ENCODE measurements at places on chromosomes 2 and 18.

DNA sequence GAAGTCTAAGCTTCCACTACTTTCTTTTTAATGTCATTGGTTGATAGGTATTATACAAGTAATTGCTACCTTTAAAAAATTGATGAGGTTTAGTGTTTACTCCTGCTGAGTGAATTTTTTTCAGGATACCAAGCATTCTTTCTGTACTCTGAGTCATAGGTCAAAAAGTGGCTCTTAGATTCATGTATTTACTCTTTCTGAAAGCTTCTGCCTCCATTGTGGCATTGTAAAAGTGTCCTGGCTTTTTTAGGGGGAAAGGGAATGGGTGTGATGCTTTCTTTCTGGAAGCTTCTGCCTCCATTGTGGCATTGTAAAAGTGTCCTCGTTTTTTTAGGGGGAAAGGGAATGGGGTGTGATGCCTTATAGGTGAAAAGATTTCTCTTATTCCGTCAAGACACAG lies 286.5 kb downstream of the LPIN1 start:
- DNase-seq, result no peak

GRCh38 chr2:199207011-199207410 lies 250.7 kb downstream of the SATB2 start:
- no peak for DNase-seq

DNA sequence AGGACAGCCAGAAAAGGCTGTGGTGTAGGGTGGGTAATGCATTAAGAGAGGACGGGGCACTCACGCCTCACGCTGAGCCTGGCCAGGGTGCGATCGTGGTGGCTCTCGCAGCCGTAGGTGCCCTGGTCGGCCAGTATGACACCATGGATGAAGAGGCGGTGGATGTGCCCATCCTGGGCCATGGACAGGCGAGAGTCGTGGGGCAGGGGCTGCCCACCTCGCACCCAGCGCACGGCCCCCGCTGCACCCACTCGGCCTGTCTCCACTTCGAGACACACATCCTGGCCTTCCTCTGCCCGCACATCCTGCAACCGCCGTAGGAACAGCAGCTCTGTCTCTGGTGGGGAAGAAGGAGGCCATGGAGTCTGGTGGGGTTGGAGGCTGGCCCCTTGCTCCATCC lies 12.1 kb downstream of the TMEM198 start:
- peak; percentile 18 for DNase-seq

- peak; percentile 81 for DNase-seq
Measured at GRCh38 chr2:195533771-195534642, 123.0 kb upstream of the SLC39A10 start.

- DNase-seq, result no peak
Measured at GRCh38 chr2:9961013-9961412, 9.5 kb downstream of the GRHL1 start.

GRCh38 chr2:216298719-216299495 lies 73.4 kb downstream of the MARCHF4 start:
- DNase-seq, result no peak

DNA sequence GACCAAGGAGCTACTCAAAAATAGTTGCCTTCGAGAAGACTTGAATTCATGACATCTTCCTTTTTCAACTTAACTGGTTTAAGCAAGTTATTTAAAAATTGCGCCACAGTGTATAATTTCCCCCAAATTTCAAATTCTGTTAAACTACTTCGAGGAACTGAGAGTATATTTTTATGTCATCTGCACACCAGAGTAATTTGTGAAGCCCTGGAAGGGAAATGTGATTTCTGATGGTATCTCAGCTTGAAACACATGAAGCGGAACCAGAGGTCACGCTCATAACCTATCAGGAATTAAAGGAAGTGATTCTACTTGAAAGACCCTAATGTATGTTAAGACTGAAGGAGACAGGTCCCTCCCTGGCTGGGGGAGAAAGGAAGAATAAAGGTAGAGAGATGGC lies 33.9 kb upstream of the DARS1 start:
- DNase-seq, result no peak

DNA sequence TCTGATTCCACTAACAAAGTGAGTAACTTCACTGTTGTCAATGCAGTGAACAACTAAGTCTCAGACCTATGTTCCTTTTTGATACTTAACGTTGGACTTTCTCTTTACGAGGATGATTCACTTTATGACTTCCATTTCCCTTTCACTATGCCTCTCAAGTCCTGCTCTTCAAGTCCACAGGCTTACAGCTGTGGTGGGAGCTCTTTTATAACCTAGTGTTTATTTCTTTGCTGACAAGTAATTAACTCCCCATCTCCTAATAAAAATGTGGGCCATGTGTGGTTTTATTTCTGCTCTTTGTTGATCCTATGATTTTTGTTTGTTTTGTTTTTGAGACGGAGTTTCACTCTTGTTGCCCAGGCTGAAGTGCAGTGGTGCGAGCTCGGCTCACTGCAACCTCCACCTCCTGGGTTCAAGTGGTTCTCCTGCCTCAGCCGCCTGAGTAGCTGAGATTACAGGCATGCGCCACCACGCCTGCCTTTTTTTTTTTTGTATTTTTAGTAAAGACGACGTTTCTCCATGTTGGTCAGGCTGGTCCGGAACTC lies 142.1 kb downstream of the USP34 start:
- no peak for DNase-seq

DNA sequence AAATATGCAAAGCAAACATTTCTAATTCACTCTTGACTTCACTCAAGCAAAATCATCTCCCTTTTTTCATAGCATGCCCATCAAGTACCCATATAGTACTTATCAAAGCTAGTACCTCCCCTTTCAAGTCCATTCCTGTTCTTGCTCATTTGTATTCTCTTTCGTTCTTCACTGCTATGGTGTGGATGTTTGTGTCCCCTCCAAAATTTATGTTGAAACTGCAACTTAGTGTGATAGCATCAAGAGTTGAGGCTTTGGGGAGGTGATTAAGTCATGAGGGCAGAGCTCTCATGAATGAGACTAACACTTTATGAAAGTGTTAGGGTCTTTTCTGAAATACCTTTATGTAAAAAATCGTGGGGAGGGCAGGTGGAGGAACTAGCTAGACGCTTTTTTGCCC lies 52.9 kb downstream of the RNU4ATAC start:
- DNase-seq, result no peak

DNA sequence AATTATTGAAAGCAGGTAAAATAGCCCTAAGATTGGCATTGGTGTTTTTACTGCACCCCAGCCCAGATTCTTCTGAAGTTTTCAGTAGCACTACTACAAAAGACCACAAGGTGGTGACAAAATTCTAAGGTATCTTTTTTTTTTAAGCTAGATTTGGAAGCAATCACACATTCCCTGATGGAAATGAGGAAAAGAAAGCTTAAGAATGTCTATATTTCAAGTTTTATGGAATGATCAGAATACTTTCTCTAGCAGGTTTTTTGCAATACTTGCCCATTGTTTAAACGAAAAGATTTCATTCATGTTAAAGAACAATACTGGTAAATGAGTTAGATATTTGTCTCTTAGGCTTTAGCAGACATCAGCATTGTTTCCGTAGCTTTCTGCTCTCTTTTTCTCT lies 32.1 kb upstream of the ZNF638 start:
- DNase-seq, result no peak

DNA sequence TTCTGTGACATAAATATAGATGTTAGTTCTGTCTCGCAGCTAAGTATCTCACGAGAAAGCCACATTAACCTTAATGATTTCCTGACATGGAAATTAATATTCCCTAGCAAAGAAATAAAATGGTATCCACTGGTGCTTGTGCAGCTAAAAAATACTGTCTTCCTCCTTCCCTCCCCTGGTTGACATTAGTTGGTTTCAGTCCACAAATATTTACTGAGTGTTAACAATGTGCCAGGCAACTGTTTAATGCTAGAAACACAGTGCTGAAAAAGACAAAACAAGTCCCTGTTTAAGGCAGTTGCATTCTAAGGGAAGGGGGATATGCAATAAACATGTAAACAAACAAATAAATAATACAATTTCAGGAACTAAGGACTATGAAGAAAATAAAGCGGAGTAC lies 44.2 kb upstream of the VPS54 start:
- DNase-seq, result no peak

DNA sequence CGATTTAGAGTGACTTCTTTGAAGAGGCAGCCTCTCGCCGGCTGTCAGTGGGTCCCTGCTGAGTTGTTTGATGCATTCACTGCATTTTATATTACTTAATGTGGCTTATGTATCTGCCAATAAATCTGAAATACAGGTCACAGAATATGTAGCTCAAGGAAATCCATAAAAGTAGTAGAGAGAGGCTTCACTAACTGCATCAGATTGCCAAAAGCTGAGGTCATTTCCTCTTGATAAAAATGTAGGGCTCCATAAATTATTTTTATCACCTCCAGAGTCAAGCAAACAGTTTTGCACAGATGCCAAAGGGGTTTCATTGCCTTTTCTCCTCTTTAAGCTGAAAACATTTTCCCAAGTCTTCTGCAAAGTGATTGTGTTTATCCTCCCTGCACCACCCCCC lies 36.5 kb upstream of the CCDC93 start:
- DNase-seq, result no peak

All from left cardiac atrium (tissue), 4 donors.